ENCODE measurements at places on chromosomes 7 and 10.

DNA sequence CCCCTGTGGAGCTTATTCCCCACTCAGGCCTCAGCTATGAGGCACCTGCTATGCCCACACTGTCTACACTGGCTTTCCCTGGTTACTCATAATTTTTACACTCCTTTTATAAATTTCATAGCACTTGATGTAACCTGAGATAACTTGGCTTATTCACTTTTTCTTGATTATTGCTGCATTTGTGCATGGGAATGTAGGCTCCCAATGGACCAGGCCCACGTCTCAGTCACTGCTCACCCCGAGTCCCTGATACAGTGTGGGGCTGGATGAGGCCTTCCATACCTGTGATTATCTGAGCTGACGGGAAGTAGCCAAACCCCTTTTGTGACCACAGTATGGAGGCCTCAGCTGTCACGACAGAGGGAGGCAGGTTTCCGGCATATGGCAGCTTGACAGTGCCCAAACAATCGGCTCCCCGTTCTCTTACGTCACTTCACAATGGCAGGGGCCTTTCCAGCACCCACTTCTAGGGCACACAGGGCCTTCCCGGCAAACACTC lies 645.3 kb downstream of the ACTR3B start:
- no peak for DNase-seq

DNA sequence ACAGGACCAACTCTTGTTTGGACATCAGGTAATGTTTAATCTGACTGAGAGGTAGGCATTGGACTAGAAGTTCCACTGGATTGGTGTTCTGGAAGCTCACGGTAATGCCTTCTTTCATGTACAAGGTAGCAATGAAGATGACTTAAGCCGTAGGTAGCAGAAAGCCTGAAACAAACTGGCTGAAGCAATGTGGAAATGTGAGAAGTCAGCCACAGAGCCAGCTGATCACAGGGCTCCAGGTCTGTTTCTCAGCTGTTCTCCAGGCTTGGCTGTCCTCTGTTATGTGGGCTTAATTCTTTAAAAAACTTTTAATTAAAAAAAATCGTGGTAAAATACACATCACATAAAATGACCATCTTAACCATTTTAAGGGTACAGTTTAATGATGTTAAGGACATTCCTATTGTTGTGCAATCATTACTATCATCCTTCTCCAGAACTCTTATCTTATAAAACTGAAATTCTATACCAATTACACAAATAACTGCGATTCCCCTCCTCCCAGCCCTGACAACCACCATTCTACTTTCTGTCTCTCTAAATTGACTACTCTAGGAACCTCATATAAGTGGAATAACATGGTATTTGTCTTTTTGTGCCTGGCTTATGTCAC lies 101.4 kb upstream of the ZNF32 start:
- DNase-seq: no peak

GRCh38 chr10:47381103-47381395 lies 3.0 kb downstream of the ZNF488 start:
- DNase-seq: no peak

DNA sequence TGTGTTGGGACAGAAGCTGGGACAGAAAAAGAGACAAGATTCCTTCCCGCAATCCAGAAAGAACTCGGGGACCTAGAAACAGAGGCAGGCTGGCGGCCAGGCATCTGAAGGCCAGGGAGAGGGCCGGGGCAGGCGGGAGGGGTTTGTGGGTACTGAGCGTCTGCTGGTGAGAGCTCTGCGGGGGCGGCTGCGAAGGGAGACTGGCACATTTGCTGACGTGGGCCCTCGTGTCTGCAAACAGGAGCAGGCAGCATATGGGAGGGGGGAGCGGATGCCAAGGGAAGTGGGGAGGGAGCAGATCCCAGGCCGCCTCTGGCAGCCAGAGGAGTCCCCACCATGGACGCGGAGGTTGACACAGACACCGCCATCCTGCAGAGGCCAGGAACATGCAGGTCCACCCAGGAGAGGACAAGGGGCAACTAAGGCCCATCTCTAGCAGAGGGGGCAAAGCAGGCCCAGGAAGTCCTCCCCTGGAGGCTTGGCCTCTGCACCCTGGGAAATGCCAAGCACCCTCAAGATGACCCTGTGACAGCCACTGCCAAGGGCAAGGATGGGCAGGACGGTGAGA lies 32.2 kb downstream of the KCNH2 start:
- DNase-seq: no peak

GRCh38 chr7:99525713-99526440 lies 21.4 kb downstream of the ZKSCAN5 start:
- no peak for DNase-seq

GRCh38 chr7:79319369-79319768 lies 134.1 kb downstream of the MAGI2 start:
- DNase-seq: no peak

GRCh38 chr7:159108941-159109652 lies 35.6 kb downstream of the VIPR2 start:
- DNase-seq: no peak

DNA sequence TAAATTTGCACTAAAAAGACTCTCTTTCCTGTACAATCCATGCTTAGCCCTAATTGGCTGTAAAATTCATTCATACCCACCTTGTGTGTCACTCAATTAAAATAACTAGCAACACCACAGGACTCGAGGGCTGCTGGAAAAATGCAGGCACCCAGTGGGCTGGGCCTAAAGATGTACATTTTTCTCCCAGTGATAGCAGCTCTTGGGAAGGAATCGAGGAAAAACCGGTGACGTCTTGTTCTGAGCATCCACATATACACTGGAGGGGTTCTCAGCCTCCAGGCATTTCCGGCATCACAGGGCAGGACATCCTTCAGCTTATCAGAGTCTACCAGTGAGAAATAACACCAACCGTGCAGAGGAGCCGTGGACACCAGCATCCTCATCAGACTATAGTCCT lies 85.8 kb upstream of the PITRM1 start:
- DNase-seq: no peak

DNA sequence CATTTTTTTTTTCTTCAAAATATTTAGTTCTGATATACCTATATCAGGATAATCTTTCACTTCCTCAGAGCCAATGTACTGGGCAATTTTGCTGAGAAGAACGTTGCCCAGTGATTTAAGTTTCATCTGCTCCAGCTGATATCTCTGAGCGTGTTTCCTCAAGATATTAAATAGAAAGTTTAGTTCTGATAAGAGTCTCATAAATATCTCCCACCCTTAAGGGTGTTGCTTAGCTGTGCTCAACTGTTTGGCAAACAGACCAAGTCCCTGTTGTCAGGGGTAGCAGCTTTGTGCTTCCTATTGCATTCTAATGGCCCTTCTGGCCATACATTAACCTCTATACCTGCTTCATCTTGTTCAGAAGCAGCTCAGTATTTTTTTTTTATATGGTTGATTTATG lies 84.7 kb upstream of the GPR141 start:
- DNase-seq: no peak

- DNase-seq: no peak
These were observed 43.9 kb downstream of the HBP1 start for GRCh38 chr7:107212725-107213124.

DNA sequence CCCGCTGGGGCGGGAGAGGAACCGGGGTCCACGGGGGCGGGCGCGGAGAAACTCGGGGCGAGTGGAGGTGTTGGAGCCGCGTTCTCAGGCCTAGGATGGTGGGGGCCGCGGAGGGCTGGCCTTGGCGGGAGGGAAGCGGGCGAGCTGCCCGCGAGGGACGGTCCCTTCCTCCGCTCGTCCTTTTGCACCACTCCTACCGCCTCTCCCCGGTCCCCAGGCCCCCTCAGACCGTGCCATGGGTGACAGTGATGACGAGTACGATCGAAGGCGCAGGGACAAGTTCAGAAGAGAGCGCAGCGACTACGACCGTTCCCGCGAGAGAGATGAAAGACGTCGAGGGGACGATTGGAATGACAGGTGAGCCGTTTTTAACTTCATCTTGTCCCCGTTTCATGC lies 451 bp downstream of the SRRT start:
- DNase-seq: no peak

DNA sequence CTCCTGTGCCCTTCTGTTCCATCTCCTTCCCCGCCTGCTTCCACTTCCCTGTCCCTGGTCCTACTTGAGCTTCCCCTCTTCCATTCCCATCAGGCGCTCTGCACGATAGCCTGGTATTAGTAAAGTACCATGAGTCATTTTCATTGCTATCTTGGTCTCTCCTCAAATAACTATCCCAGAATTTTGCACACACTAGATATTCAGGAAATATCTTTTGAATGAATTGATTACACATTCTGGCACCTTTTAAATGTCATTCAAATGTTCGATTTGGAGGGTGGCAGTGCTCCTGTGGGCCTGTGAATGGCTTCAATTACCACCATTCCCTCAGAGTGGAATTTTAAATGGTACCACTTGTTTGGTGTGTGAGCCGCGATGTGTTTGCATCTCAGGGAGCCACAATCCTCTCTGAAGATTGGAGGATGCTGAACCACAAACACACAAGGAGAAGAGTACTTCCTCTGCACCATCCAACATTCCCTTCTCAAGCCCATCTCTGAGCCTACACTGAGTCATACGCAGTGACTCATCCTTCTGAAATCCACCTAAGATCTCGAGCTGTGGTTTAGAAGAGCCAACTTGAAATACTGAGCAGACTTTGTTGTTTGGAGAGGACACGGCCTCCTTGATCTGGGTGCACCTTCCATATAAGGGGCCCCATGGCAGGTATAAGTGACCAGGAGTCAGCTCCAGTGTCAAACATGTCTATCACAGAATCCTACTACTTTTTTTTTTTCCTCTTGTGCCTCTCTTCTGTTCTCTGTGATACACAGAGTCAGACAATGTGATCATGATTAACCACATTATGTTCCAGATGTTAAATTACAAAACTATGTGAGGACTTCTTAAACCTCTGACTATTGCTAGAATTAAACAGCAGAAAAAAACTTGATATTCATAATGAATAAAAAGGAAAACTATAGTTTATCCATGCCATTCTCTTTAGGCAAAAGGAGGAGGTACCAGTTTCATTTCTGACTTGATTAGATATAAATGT lies 81.9 kb downstream of the BMPER start:
- DNase-seq: peak; percentile 99

- DNase-seq: no peak
These were observed 96.9 kb upstream of the HABP2 start for GRCh38 chr10:113455947-113456346.

DNA sequence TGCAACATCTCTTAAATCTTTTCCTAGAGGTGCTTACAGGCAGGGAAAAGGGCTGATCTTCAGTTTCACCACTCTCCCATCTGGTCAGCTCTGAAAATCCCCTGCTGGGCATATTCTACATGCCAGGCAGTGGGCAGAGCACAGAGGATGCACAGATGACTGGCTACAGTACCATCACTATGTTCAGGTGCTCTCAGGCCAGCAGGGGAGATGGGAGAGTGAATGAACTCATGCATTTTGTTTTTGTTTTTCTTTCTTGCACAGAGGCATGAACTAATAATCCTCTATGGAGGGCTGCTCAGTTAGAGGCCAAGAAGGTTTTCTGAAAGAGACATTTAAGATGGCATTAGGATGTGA lies 19.3 kb downstream of the ELMO1 start:
- no peak for DNase-seq

DNA sequence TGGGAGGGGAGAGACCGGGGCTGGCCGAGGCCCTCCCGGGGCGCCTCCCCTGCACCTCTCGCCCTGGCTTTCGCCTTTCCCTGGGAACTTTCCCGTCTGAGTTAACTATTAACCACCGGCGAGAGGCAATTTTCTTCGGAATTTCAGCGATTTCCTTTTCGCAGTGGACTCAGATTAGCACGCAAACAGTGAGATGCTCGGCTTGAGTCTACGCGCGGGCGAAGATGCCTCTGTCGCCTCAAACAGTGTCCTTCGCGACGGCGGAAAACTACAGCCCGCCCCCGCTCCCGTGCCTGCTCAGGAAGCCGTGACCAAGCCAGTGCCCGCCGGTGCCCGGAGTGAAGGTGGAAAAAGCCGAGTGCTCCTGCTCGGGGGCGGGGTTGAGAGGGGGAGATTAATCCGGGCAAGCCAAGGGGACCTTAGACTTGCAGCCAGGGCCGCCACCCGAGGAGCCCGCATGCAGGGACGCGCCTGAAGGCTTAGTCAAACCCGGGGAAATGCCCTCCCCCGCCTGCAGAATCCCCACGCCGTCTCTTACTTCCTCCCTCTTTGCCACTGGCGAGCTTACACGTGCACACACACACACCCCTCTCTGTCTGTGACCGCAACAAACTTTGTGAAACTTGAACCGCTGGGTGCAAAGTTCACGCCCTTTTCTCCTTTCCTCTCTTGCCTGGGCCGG lies 14.5 kb upstream of the PAX2 start:
- no peak for DNase-seq

DNA sequence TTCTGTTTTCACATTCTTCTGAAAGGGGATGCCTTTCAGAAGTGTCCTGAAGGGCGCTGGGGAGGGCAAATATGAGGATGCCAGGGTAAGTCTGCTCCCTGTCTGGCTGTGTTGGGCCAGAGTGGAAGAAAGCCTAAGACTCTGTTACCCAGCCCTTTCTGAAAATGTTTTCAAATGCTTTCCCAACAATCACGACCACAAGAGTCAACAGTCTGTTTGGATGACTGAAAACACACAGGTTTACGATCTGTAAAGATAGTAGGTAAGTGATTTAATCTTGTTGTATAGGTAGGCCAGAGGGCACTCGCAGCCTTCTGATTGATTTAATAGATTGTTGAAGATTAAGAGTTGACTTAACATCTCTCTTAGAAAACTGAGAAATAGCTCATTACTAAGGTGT lies 13.2 kb downstream of the SGPL1 start:
- DNase-seq: no peak
